Neural progenitor cell (in vitro differentiated cells): ENCODE measurements at places on chromosomes 3 and 15. TPM values are rescaled to one million over a fixed set of nuclear protein-coding genes. Genes with fewer than 3 reads are reported as not detected.

DNA sequence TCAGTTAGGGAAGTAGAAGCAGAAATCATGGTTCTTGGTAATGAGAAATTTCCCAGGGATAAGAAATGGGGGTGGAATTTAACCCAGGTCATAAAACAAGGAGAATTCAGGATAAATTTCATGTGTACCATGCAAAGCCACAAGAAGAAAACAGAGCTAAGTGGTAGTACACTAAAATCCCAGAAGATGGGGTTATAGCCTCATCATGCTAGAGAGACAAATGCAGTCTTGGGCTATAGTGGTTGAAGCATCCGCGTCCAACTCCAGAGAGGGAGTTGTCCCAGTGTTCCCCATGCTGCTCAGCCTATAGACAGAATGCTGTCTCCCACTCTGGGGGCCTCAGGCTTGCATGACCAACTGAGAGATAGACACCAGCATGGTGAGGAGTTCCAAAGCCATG is 36.2 kb upstream of the CLRN1 start:
- DNase-seq, result peak; percentile 53

GRCh38 chr15:48273049-48273448 is 58.2 kb upstream of the DUT start:
- no peak for DNase-seq

DNA sequence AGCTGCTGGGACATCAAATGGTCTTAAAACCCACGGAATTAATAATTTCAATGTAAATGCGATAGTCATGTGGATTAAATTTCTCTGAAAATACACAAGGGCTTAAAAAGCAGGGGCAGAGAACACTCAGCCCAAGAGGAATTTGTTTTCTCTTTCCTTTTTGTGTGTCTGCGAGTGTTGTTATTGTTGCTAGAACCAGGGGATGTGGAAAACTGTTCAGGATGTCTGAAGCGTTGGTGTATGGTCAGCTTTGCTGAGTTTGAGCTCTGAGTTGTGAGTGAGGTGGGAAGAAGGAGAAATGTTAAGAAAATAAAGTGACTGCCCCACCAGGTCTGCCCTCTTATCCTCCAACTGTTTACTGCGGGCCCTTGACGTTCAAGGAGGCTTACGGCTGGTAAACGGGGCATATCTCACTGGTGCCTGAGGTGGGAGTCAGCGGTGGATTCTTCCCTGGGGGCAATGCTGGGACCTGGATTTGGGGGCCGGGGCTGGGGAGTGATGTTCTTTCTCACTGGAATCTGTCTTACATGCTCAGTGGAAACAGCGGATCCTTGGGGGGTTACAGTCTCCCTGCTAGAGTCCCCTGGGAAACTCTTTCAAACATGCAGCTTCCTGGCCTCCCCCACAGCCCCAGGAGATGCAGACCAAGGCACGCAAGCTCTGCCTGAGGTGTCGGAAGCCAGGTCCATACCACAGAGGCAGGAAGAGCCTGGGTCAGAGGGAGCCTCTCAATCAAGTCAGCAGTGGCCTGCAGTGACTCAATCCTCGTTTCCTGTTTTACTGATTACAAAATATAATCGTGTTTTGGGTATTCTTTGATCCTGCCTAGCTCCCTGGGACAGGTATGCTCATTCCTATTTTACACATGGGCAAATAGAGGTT is 41.8 kb downstream of the ITGA11 start:
- DNase-seq, result no peak

DNA sequence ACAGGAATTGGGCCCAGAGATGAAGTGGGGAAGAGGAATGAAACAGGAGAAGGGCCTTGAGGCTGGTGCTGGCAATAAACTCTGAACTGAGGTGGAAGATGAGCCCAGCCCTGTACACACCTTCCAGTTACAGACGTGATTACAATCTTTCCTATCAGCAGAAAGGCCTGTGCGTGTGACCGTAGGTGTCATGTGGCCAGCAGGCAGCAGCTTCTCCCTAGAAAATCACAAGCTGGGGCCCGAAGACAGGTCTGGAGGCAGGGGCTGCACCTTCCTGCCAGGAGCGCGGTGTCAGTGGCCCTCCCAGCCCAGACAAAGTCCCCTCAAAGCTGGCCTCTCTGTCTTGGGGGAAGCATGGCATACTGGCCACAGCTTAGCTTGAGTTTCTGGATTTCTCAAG is 16.7 kb upstream of the PIGZ start:
- DNase-seq, result no peak

DNA sequence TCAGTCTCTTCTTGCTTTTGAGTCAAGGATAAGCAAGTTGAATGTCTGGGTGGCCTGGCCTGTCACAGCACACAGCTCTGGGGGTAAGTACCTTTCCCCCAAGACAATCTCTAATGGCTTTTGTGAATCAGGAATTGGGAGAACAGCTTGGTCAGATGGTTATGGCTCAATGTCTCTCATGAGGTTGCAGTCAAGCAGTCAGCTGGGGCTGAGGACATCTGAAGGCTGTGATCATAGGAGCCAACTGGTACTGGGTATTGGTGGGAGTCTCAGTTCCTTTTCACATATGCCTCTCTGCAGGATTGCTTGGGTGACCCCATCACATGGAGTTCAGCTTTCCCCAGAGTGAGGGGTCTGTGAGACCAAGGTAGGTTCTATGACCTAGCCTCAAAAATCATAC is 33.0 kb upstream of the TMEM158 start:
- no peak for DNase-seq

DNA sequence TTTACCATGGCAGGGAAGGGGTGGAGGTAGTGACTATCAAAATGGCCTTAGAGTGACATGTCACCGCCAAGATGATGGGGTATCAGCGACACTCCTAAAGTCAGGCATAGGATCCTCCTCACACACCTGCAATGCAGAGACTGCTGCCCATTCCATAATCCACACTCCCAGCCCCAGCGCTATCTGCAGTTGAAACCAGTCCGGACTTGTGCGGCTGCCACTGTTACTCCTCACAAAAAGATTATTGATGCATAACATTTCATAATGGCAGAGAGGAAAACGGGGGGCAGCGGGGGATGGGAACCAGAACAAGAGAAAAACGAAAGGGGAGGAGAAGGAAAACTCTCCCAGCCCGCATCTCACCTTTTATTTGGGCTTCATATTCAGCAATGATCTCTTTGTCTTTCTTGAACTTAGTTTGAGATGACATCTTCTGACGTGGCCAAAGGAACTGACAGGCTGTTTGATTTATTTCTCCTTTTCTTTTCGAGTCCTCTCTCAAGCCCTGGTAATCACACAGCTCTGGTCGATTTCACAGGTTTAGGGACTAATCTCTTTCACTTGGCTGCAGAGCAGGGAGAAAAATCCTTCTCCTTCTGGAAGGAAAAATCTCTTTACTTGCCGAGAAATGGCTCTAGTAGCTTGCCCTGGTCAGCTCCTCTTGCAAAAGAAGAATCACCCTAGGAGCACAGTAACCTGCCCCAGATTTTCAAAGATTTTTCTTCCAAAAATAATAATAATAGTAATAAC is 749 bp downstream of the SRGAP3 start:
- DNase-seq, result peak; percentile 50

DNA sequence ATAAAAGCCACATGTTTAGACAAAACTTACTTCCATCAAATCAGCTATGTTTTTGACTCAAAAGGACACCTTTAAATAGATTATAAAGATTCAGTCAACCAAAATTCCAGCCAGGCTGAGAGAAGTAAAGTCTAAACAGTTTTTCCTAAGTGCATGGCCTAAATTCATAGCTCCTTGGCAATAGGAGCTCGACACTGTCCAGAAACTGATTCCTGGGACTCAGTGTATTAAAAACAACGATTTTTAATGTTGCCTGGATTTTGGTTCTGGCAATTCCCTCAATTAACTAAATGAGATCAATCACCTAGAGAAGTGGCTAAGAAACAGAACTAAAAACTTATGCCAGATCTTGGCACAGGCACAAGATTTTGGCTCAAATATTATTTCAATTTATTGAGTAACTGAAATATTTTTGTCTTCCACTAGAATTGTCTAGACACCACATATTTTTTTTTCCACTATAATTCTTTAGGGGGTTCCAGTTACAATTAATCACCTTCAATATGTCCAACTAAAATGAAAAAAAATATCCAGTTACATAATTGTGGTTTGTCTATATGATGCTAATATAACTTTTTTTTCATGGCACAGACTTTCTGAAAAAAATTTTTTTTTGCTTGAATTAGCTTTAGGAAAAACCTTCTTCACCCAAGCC is 135.9 kb downstream of the TFDP2 start:
- DNase-seq, result no peak

DNA sequence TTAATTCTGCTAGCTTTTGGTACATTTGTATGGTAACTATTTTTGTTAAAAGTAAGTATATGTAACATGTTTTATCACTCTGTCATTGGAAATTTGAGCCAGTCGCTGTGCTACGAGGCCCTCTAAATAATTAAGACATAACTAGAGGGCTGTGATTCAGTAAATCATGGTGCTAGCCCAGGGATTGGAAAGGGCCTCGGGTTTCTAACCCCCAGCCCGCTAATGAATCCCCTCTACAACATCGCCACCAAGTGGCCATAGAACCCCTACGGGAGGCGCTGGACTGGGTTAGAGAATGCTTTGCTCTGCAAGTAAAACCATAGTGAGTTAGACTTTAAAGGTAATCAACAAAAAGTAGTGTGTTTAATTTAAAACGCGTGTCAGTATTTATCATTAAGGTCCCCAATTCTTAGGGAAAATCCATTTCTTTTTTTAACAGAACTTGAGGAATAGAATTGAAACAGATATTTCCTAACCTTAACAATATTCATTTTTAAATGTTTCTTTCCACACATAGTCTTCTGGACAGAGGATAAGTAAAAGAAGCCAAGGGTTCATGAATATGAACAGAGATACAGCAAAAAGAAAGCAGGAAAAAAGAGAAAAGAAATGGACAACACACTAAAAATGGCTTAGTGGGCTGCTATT is 744.7 kb downstream of the EPHA3 start:
- DNase-seq, result peak; percentile 86

DNA sequence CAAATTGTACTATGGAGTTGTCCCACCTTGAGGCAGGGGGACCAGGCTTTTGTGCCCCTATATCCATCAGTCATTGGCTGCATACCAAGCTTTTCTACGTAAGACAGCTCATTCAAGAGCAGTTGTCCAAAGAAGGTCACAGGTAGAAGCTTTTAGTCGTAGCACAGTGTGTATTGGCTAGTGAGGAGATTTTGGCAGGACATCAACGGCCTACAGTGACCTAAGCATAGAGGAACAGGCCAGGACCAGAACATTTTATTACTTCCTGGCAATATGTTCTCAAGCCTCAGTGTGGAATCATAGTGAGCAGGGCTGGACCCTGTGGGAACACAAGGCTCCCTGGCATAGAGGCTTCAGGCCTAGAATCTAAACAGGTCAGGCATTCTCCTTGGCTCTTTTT is 105.4 kb upstream of the ANKRD28 start:
- no peak for DNase-seq

- peak; percentile 50 for DNase-seq
These were observed 173.8 kb upstream of the TLE3 start for GRCh38 chr15:70271422-70272088.

DNA sequence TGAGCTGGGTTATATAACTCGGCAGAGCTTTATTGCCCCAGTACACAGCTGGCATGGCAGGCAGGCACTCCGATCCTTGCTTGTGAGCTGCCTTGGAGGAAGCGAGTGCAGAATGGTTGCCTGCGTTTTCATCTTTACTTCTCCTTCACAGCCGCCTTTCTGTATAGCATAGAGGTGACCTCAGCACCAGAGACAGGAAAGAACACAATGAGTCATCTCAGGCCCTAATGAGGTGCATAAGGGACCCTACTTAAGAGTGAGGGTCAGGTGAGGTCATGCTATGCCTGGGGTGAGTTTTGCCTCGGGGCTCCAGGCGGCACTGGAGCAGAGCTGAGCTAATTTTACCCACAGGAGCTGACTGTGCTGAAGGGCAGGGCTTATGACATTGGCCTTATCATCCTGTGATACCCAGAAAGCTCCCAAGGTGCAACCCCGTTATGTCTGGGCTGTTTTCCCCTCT is 43.5 kb downstream of the LPP start:
- DNase-seq, result no peak

DNA sequence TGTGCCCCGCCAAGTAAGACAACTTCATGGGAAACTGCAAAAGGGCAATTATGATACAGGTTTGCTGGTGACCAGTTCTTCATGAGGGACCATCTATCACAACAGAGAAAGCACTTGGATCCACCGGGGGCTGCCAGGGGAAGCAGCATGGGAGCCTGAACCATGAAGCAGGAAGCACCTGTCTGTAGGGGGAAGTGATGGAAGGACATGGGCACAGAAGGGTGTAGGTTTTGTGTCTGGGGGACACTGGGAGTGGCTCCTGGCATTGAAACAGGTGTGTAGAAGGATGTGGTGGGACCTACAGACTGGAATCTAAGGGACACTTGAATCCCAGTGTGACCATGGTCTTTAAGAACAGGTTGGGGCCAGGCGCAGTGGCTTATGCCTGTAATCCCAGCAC is 22.6 kb downstream of the MKRN2 start:
- no peak for DNase-seq

GRCh38 chr3:30966896-30967295 is 72.4 kb upstream of the GADL1 start:
- DNase-seq, result no peak

DNA sequence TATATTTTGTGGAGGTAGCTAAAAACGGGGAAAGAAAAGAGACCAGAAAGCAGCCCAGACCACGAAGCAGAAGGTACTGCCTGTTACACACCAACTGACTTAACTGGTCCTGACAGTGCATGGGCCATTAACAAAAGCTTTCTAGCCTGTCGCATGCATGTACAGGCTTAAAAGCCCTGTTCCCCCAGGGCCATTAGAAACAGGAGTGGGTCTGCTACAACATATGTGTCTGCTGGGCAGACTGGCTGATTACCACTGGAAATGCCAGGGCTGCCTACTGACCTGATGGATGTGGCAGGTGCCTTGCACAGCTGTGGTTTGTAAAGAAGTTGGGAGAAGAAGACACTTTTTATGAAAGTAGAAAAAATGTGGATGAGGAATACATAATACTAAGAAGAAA is 137.4 kb downstream of the GAP43 start:
- no peak for DNase-seq

DNA sequence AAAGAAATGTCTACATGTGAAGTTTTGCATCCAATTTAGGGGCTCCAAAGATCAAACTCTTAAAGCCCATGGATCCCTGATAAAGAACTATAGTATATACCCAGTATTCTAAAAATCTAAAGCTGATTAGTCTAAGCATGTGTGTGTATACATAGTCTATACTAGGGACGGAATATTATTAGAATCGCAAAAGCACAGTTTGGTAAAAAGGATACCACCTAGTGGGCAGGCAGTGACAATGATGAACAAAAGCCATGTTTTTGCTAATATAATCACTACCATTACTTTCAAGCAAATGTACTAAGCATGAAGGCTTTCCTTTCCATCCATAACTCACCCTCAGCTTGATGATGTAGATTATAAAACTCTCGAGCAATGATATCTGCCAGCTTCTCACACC is 16.5 kb downstream of the POLQ start:
- no peak for DNase-seq

ACSBG1 gene
- total RNA-seq, result 0.11 and 0.22 TPM in 2 replicates

MOBP gene
- not detected in 2 replicates for total RNA-seq

GPR176 gene
- 20.6 and 36.4 TPM in 2 replicates for total RNA-seq

SEMA3B gene
- total RNA-seq, result 0.80 and 8.6 TPM in 2 replicates

FOXB1 gene
- total RNA-seq, result 7.3 and 9.6 TPM in 2 replicates

TUSC7 gene
- total RNA-seq, result not detected in 2 replicates

UNC13C gene
- total RNA-seq, result 0.03 TPM in 1 of 2 replicates, not detected in the other

XCR1 gene
- not detected in 2 replicates for total RNA-seq

RBP2 gene
- not detected in 2 replicates for total RNA-seq

RAD51 gene
- 27.2 and 48.1 TPM in 2 replicates for total RNA-seq

FBXW12 gene
- total RNA-seq, result 0.82 and 1.4 TPM in 2 replicates

CCDC191 gene
- total RNA-seq, result 4.9 and 6.4 TPM in 2 replicates

MEX3B gene
- 29.5 and 41.3 TPM in 2 replicates for total RNA-seq
